ENCODE measurements at places on chromosomes 6 and 20.

DNA sequence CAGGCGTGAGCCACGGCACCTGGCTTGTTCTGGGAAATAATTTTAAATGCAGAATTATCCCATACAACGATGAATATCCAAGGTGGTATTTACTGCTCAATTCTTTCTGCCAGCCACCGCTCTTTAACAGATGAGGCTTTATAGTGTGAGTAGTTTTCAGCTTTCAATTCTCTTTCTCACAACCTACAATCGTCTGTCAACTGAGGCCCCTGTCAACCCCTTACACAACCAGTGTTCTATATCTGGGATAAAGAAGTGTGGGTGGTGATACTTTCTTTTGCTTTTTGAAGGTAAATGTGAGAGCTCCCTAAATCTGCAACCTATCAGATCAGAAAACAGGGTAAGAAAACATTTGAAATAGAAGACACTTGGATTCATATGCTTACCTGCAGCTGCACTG lies 22.5 kb downstream of the STAU1 start:
- DNase-seq = no peak

DNA sequence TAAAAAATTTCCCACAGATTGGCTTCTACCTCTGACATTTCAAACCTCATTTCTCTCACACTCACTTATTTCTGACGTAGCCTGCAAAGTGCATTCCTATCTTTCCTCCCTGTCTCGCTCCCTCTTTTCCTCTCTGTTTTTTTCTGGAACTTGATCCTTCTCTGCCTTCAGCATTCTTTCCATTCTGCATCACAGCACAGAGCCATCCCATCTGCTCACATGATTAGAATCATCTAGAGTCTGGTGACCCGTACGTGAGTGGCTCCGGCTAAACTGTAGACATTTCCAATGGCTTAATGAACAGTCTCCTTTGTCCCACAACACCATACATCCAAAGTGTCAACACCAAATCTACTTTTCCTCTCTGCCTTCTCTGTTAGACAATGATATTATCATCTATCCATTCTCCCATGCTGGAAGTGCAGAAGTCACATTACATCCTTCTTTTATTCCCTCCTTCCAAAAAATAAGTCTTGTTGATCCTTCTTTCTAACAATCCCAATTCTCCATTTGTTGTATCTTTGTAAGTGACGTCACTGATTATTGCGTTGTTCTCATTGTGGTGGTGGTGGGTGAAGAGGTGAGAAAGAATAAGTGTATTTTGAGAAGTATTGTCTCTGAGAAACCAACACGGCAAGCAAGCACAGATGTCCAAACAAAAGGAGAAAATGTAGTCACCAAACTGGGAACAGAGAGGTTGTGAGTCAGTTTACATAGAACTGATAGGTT lies 41.6 kb downstream of the OPRM1 start:
- DNase-seq = no peak

- DNase-seq = no peak
Observed at GRCh38 chr20:48745330-48745729, 82.5 kb downstream of the PREX1 start.

DNA sequence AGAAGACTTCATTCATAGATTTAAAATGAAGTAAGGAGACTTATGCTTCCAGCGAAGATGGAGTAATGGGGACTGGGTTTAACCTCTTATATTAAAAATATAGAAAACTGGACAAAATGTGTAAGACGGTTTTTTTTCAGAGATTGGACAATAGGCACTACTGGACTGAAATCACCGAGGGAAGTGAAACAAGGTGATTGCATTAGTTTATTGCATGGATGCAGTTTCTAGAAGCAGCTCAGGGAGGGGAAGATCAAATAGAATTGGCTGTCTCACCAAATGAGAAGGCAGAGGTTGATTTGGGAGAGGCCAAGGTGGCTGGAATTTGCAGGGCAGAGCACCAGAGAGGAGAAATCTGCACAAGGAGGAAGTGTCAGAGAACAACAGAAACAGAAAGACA lies 162.6 kb downstream of the DNAH8 start:
- DNase-seq = no peak

- no peak for DNase-seq
Observed at GRCh38 chr6:40998661-40999060, 40.4 kb downstream of the UNC5CL start.

GRCh38 chr20:36992802-36993334 lies 41.4 kb upstream of the SAMHD1 start:
- no peak for DNase-seq

- no peak for DNase-seq
Observed at GRCh38 chr6:107917451-107918375, 40.3 kb downstream of the SEC63 start.

DNA sequence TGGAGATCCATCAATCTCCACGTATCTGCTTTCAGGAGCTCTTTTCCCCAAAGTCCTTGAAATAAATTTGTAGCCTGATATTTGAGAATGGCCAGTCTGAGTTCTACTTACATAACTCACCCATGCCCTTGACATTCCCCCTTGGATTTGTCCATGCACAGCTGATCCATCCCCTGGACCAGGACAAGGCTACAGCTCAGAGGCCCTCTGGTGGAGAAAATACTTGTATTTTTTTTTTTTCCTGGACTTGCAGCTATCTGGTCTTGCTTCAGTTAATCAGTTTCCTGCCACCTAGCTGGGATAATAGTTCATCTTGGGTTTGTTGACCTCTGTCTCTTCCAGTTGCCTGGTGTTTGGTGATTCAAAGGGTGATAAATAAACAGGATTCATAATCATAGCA lies 467.6 kb downstream of the DHX35 start:
- DNase-seq = no peak

- no peak for DNase-seq
Observed at GRCh38 chr6:37922563-37922962, 103.0 kb downstream of the ZFAND3 start.

- DNase-seq = no peak
Observed at GRCh38 chr20:40120827-40121226, 568.2 kb downstream of the MAFB start.

DNA sequence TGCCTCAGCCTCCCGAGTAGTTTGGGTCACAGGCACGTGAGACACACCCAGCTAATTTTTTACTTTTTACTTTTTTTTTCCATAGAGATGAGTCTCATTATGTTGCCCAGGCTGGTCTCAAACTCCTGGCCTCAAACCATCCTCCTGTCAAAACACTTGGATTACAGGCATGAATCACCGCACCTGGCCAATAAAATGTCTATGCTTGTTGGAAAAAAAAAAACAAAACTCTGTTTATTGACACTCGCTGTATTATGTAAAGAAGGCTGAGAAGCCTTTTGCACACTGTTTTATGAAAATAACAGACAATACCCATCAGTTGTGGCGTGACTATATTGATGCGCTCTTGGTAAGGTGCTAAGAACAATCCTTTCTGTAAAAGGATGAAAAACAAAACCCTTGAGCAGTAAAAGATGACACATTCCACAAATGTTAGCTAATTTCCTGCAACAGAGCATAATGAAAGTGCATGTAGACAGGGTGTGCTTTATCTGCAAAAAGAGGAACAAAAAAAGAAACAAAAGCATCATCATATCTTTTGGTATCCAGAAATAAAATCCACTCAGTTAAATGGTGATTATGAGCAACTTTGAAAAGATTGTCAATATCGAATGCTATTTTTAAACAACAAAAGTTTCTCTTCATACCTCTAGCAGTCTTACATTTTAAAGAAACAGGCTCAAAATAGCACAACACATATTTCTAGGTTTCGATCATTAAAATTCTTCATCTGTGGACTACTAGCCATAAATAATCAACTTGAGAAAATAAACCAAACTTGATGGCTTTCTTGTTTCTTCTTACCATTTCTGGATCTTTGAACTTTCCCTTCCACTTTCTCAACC lies 108.3 kb upstream of the PHACTR1 start:
- DNase-seq = no peak

- DNase-seq = no peak
Observed at GRCh38 chr6:56656466-56656865, 13.8 kb upstream of the DST start.

- DNase-seq = no peak
Observed at GRCh38 chr20:38604873-38605303, 3.3 kb downstream of the ARHGAP40 start.

- DNase-seq = no peak
Observed at GRCh38 chr6:107075951-107076381, 39.3 kb downstream of the BEND3 start.

- DNase-seq = no peak
Observed at GRCh38 chr20:2390951-2391675, 10.4 kb downstream of the TGM6 start.

- DNase-seq = no peak
Observed at GRCh38 chr6:155128977-155129376, 133.9 kb downstream of the TIAM2 start.

DNA sequence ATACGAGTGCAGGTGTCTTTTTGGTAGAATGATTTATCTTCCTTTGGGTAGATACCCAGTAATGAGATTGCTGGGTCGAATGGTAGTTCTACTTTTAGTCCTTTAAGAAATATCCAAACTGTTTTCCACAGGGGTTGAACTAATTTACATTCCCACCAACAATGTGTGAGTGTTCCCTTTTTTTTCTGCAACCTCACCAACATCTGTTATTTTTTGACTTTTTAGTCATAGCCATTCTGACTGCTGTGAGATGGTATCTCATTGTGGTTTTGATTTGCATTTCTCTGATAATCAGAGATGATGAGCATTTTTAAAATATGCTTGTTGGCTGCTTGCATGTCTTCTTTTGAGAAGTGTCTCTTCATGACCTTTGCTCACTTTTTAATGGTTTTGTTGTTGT lies 1.9 kb upstream of the ZNF831 start:
- no peak for DNase-seq

- DNase-seq = no peak
Observed at GRCh38 chr6:20680697-20681165, 146.5 kb downstream of the CDKAL1 start.

DNA sequence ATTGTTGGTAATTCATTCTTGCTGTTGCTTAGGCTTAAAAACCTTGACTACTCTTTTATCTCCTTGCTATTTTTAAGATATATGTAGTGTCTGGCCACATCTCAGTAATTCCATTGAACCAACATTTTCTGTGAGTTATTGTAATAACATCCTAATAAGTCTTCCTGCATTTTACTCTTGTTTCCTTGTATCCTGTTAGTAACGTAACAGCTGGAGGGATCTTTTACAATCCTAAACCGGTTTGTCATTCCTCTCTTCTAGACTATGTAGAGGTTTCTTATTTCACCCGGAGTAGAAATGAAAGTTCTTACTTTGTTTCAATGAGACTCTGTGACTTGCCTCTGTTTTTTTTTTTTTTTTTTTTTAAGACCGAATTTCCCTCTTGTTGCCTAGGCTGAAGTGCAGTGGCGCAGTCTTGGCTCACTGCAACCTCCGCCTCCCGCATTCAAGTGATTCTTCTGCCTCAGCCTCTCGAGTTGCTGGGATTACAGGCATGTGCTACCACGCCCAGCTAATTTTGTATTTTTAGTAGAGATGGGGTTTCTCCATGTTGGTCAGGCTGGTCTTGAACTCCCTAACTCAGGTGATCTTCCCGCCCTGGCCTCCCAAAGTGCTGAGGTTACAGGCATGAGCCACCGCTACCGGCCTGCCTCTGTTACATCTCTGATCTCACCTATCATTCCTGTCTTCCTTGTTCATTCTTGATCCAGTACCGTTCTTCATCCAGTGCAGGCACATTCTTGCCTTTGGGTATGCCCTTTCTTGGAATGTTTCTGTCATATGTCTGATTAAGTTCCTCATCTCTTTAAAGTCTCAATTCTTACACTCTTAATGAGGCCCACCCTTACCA lies 44.7 kb downstream of the NCOA3 start:
- DNase-seq = no peak

DNA sequence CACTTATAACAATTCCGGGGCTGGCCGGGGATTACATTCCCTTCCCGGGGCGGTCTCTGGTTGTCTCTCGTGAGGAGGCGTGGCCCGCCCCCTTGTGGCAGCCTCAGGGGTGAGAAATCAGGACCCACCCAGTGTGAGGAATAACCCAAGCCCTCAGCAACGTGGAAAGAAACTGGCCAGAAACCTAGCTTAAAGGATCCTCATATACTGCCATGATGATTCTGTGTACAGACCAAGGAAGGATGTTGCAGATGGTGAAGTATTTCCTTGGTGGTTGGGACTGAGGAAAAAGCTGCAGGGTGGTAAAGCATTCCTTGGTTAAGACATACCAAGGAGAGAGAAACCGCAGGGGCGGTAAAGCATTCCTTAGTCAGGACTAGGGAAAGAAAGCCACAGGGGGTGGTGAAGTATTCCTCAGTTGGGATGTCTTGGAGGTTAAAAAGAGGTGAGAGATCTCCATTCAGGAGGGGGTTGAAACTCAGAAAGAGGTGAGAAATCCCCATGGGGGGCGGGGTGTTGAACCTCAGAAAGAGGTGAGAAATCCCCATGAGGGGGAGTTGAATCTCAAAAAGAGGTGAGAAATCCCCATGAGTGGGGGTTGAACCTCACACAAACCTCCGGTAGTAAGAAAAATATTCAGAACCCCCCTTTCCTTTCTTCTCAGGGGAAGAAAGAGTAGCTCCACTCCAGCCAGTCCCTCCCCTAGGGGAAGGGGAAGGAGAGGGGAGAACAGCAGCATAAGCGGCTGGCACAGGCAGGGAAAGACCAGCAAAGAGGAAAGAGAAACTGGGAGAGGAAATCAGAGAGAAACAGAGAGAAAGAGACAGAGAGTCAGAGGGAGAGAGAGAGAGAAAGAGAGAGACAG lies 238.1 kb downstream of the RNGTT start:
- peak; percentile 1 for DNase-seq

DNA sequence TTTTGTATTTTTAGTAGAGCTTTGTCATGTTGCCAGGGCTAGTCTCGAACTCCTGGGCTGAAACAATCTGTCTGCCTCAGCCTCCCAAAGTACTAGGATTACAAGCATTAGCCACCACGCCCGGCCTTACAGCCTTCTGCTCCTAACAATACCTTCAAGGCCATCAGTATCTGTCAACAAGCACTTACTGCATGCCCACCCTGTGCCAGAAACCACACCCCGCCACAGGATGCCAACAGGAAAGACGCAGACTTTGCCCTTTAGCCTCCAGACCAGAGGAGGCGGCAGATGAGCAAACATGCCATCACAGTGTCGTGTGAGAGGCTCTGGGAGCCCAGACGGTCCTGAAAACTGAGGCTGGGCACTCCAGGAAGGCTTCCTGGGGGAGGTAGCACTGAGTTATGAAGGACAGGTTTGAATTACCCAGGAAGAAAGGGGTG lies 34.7 kb upstream of the TGM3 start:
- no peak for DNase-seq

- DNase-seq = no peak
Observed at GRCh38 chr6:147653631-147654030, 145.1 kb downstream of the SAMD5 start.

- no peak for DNase-seq
Observed at GRCh38 chr6:52020945-52021570, 66.4 kb downstream of the PKHD1 start.

- DNase-seq = no peak
Observed at GRCh38 chr6:56840467-56841380, 114.2 kb upstream of the BEND6 start.

DNA sequence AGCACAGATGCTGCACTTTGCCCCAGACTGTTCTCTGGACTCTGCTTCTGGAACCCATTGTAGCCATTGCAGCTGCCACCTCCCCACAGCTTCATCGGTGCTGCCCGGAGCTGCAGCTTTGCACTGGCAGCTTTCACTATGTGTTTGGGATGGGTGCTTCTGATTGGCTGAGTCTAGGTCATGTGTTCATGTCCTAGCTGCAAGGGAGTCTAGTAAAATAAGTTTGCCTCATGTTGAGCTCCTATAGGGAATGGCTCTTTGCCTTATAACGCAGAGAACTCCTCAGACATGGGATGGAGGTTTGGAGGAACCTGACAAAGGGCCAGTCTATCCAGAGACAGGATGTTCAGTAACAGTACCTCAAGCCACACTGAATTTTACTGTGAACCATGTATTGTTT lies 268.0 kb downstream of the BMP7 start:
- DNase-seq = no peak

- no peak for DNase-seq
Observed at GRCh38 chr6:109238396-109238795, 143.1 kb downstream of the CEP57L1 start.

GRCh38 chr6:85669735-85670194 lies 27.1 kb upstream of the SYNCRIP start:
- DNase-seq = peak; percentile 27
